Endothelial cell of umbilical vein (primary cell): ENCODE measurements at places on chromosomes 2 and 18.

- DNase-seq = no peak
These were observed 68.9 kb downstream of the CAPN13 start for GRCh38 chr2:30738141-30738911.

DNA sequence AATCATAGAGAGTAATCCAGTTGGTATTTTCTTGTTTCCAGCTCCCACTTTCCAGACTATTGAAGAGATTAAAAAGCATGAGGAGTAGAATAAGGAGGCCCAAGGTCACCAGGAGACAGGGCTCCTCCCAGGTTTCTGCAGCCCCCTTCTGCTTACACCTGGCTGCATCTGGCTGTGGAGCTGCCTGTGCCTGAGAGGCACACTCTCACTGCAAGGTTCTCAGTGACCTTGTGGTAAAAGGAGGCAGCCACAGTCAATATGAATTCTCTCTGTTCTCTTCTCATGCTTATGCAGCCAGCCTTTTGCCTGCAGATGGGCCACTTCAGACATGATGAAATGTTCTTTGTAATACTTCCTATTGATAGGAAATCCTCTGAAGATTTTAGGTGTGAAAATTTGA, 233.7 kb downstream of the MYO3B start:
- DNase-seq = no peak

DNA sequence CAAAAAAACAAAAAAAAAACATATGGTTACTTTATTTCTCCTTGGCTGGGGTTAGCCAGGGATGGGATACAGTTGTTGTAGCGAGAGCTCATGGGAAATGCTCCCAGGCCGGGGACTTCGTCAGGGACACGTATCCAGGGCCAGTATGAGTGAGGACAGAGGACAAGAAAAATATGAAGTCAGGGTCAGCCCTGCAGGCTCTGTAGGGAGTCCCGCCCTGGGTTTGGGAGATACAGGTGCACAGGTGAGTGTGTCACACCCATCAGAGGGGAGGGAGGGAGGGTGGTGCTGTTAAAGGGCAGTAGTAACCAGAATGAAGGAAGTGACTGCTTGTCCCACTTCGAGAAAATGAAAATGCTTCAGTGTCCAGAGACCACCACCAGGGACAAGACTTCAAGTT, 55.6 kb upstream of the RBM44 start:
- no peak for DNase-seq

- DNase-seq = no peak
These were observed 18.8 kb downstream of the EPHA4 start for GRCh38 chr2:221553333-221553732.

DNA sequence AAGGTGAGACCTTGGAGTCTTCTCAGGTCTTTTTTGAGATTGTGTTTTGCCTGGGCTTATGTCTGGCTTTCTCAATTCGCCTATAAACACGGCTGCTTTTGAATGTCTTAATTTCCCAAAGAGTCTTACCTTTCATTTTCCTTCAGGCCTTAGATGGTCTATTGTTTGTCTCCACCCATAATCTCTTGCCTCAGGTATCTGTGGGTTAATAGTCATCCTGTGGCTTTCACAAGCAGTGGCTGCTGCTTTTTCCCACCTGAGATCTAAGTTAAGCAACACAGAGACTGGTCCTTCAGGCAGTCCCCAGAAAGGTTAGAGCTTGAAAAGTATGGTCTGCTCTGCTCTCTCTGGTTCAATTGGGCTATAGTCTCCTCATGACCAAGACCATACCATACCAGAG, 275.3 kb downstream of the INSIG2 start:
- DNase-seq = no peak
